Ureter (tissue), 1 donor: ENCODE measurements at places on chromosomes 1 and 21. TPM values are rescaled to one million over a fixed set of nuclear protein-coding genes. Genes with fewer than 3 reads are reported as not detected.

DNA sequence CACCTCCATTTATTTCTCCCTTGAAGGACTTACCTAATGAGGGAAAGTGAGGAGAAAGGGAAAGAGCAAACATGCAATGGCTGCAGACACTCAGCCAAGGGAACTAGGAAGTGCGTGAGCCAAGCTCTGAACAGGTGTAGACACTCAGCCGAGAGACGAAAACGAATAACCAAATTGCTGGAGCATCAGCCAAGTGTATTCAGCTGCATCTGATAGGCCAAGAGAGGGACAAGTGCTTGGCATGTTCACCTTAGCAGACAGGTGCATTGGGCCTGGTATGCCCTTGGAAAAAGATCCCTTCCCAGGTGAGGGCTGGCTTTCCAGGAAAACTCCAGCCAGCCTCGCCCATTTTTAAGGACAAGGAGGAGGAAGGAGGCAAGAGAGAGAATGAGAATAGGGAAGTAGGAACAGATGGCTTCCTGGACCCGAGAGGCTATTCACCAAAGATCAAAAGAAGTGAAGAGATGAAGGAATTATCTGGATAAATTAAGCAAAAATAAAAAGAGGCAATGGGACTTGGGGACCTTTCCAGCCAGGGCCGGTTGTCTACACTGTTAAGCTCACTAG, 184.7 kb downstream of the TOMM20 start:
- DNase-seq, result no peak

Gene TAL1
- 3.2 TPM for total RNA-seq

GRCh38 chr1:200899451-200899915, 4.8 kb downstream of the INAVA start:
- DNase-seq, result no peak

- no peak for DNase-seq
Measured at GRCh38 chr1:244022311-244022710, 28.8 kb upstream of the ZBTB18 start.

DNA sequence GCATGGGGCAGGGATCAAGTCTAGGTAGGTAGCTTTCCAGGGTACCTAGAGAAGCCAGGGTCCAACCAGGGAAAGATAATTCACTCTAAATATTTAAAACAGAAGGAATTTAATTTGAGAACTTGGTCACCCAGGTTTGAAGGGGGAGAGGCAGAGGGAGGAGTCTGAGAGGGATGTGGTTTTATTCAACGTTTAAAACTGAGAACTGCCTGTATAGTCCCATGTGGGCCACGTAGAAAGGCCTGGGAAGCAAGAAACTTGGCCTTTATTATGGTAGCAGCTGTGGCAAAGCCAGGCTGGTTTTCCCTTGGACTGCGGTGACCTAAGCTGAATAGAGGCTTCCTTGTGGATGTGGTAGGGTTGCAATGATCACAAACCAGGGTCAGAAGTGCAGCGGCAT, 42.0 kb upstream of the DUSP10 start:
- DNase-seq, result no peak

- no peak for DNase-seq
Measured at GRCh38 chr1:230773396-230774033, 26.3 kb downstream of the CAPN9 start.

GRCh38 chr1:224502459-224503160, 68.0 kb upstream of the WDR26 start:
- DNase-seq, result no peak

Gene ZNF593OS
- not detected for total RNA-seq

- no peak for DNase-seq
Measured at GRCh38 chr1:94622757-94623156, 81.2 kb upstream of the F3 start.

DNA sequence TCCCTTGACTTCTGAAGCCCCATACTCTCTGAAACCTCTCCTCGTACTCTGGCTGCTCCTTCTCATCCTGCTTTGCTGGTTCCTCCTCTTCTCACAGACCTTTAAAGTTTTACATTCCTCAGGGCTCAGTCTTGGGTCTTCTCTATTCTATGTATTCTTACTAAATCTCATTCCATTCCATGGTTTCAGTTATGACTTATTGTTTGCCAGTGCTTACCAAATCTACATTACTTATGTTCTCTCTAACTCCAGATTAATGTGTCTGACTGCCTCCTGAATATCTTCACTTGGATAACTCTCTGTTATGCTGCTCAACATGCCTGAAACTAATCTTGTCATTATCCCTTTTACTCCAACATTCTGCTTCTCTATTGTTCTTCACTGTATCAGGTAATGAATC, 5.4 kb upstream of the SLC35D1 start:
- DNase-seq, result no peak

Gene CRABP2
- total RNA-seq, result 229 TPM

DNA sequence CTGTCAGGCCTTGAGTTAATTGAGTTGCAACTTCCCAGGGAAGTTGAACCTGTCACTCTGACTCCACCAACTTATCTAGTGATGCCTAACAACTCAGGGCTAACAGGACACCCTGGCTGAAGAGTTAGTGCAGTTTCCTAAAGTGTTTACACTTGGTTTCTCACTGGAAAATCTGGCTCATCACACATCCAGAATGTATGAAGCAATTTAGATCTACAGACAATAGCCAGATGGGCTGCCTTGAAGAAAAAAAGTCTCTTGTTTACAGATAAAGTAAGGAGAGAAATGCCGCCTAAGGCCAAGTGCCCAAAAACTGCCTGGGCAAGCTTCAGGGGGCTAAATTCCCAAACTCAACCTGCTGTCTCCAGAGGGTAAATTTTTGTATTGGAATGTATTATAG, 446.3 kb upstream of the NCAM2 start:
- DNase-seq, result no peak

- no peak for DNase-seq
Measured at GRCh38 chr1:206608108-206608698, 4.1 kb downstream of the EIF2D start.

- no peak for DNase-seq
Measured at GRCh38 chr1:182338806-182339370, 52.7 kb downstream of the GLUL start.

DNA sequence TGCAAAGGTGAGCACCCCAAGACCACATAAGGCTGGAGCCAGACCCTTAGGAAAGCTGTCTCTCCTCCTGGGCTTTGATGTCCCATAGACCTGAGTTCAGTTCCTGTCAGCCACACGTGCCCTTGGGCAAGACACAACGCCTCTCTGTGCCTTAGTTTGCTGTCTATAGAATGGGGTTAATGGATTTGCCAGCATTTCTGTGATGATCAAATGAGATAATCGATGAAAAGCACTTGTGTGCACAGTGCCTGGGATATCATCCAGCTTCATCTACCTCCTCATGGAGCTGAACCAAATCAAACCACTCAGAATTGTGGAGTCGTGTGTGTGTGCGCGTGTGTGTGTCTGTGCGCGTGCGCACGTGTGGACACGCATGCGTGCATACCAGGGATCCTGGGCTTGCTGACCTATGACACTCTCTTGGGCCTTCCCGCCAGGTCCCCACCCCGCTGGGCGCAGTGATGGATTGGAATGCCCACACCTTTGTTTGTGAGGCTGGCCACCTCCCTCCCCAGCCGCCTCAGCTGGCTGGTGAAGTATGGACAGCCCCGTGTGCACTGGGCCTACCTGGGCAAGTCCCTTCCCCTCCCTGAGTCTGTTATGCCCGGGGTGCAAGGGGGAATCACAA, 5.2 kb downstream of the TTC22 start:
- no peak for DNase-seq

Gene OR2W3
- total RNA-seq, result not detected

Gene ARPC5
- 77.7 TPM for total RNA-seq

Gene GJA4
- 8.9 TPM for total RNA-seq

DNA sequence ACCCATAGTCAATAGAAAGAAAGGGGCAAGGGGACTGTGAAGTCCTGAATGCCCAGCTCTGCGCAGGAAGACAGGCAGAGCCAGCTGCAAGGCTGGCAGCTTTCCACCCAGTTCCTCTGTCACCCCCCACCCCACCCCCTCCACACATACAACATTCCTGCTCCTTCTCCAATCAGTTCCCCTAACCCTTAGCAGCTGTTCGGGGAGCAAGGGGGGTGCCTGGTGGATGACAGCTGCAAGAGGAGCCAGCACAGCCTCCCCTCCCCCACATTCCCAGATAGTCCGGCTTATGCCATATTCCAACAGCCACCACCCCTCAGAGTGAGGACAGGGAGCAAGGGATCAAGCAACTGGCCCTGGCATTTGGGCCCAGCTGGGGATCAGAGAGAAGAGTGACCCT, 9.7 kb downstream of the ARHGEF2 start:
- no peak for DNase-seq

- DNase-seq, result no peak
Measured at GRCh38 chr1:154845174-154845573, 24.9 kb downstream of the KCNN3 start.

- no peak for DNase-seq
Measured at GRCh38 chr21:39422527-39423241, 22.9 kb downstream of the LCA5L start.

- DNase-seq, result no peak
Measured at GRCh38 chr1:234956821-234957329, 171.8 kb downstream of the TOMM20 start.

Gene RORC
- total RNA-seq, result 14.5 TPM

GRCh38 chr1:204077979-204078696, 5.2 kb downstream of the SOX13 start:
- DNase-seq, result peak; percentile 83

- no peak for DNase-seq
Measured at GRCh38 chr1:54325703-54326461, 80.3 kb downstream of the SSBP3 start.

- no peak for DNase-seq
Measured at GRCh38 chr1:246178717-246179311, 328.3 kb downstream of the SMYD3 start.

DNA sequence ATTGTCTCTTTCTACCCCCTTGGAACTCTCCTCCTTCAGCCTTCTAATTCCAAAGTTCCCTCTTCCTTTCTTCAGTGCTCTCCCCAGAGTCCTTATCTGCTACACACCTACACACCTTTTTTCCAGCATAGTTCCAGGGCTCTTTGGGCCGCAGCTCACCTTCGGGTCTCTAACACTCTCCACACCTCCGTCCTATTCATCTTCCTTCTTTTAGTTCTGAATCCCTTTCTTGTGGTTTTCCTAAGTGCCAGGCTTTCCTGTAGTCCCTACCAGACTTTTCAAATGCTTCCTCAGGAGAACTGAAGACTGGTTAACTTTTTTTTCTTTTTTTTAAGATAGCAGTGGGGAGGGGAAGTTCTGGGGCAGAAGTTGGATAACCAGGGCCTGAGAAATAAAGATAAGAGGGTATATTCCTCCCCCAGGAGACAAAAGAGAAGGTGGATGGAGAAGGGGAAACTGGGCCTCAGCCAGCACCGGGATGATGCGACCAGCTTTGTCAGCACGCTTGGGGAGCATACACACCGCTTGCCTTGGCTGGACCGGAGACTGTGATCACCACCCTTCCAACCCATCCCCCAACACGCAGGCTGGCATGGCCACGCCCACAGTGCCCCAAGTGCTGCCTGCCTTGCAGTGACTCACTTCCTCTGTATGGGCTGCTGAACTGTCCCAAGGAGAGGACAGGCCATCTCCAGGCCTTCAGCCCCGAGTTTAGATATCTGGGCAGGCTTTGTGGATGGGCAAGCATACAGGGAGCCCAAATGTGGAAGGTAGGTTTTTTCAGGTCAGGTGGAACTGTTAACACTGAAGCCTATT, 2.5 kb upstream of the CERS2 start:
- peak; percentile 91 for DNase-seq

Gene DMBX1
- total RNA-seq, result not detected

- DNase-seq, result no peak
Measured at GRCh38 chr1:212567638-212568037, 40.9 kb upstream of the ATF3 start.

GRCh38 chr1:235313262-235313661, 14.7 kb downstream of the ARID4B start:
- no peak for DNase-seq

DNA sequence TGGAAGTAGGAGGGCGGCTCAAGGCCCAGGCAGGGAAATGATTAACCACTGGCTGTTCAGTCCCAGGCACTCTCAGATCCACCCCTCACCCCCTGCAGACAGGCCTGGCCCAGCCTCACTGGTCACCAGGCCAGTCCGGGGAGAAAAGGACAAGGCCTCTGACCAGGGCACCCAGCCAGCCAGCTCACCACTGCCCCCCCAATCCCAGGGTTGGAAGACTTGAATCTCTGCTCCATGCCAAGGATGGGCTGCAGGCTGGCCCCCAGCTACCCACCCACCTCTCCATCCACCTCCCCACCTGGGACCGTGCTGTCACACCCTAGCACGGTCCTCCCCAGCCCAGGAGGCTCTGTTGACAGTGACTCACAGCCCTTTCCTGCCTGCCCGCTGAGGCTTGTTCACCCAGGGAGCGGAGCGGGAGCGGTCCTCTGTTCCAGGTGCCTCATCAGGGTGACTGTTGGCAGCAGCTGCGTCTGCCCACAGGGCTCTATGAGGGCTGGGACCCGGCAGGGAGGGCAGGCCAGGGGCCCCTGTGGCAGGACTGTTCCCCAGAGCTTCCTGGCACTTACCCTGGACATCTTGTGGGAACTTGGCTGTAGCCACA, 2.2 kb downstream of the LAD1 start:
- DNase-seq, result peak; percentile 84

GRCh38 chr1:31788825-31789256, 24.7 kb upstream of the ADGRB2 start:
- no peak for DNase-seq

Gene TNFSF18
- not detected for total RNA-seq

GRCh38 chr1:50105433-50105832, 3.3 kb upstream of the ELAVL4 start:
- no peak for DNase-seq

- DNase-seq, result no peak
Measured at GRCh38 chr1:219099307-219099706, 74.4 kb upstream of the LYPLAL1 start.

Gene CHI3L1
- total RNA-seq, result 8.8 TPM

Gene HES5
- total RNA-seq, result 0.57 TPM

GRCh38 chr1:225541383-225541782, 111.5 kb downstream of the ENAH start:
- DNase-seq, result no peak

DNA sequence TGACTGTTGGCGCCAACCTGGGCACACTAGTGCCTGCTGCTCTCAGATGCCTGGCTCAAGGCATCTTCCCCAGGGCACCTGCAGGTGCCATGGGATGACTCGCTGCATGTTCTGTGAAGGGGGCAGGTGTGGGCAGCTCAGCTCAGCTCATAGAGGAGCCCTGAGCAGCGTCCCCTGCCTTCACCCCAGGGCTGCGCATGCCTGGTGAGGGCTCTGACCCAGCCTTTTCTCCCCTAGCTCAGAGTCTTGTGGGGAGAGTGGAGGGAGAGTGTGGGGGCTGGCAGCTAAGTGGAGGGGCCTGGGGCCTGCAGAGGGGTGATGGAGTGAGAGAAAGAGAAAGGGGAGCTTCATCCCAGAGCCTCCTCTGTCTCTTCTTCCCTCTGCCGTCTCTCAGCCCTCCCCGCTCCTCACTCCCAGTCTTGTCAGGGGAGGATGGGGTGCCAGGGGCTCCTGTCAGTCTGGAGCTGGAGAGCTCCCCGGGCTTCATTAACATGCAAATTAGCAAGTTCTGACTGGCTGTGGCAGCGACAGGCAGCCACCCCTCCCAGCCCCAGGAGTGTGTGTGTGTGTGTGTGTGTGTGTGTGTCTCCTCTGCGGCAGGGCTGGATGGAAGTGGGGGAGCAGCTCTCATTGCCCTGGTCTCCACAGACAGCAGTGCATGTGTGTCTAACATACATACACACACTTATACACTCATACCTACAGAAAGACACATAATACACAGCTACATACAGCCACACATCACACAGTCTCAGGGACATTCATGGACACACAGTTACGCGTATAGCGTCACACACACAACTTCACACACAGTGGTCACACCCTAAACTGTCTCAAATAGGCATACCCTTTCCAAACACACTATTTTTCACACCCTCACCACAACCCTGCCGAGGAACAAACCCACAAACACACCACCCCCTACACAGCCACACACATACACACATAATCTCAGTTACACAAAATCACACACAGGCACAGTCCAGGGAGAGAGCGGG, 34.0 kb downstream of the FOXO6 start:
- no peak for DNase-seq

Gene PIGR
- total RNA-seq, result 670 TPM
